ENCODE measurements at places on chromosomes 7 and 10. TPM values are rescaled to one million over a fixed set of nuclear protein-coding genes. Genes with fewer than 3 reads are reported as not detected.

- no peak for DNase-seq
Measured at GRCh38 chr10:103764296-103765088, 90.9 kb downstream of the SH3PXD2A start.

- no peak for DNase-seq
Measured at GRCh38 chr7:117780832-117781231, 92.4 kb downstream of the CTTNBP2 start.

Gene SPACDR
- total RNA-seq, result 3.6 TPM

Gene ACTL6B
- not detected for total RNA-seq

- no peak for DNase-seq
Measured at GRCh38 chr10:61263518-61263917, 189.7 kb downstream of the TMEM26 start.

- no peak for DNase-seq
Measured at GRCh38 chr7:84191842-84192241, 2.7 kb downstream of the SEMA3A start.
